ENCODE measurements at places on chromosomes 12 and 14. TPM values are rescaled to one million over a fixed set of nuclear protein-coding genes. Genes with fewer than 3 reads are reported as not detected.

- H3K4me3 ChIP-seq: no peak overlapping the region
- DNase-seq: no peak
- no peaks in the 10 kb centered on the region for H3K36me3 ChIP-seq
- H3K27me3 ChIP-seq: no peaks in the 10 kb centered on the region
- no peak overlapping the region for H3K27ac ChIP-seq
Measured at GRCh38 chr12:106194351-106194750, 53.5 kb downstream of the CKAP4 start.

USP15 gene
- 20.7 TPM for total RNA-seq

DNA sequence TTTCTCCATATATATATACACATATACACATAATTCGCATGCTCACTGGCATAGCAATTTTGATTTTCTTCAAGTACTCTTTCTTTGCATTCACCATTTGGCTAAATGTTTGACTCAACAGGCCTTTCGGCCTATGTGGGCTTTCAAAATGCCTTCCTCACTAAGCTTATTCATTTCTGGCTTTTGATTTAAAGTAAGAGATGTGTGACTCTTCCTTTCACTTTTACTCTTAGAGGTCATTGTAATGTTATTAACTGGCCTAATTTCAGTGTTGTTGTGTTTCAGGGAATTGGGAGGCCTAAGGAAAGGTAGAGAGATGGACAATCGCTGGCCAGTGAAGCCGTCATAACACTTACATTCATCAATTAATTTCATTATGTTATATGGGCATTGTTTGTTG, 14.5 kb upstream of the KLRD1 start:
- H3K4me1 ChIP-seq: no peaks in the 10 kb centered on the region
- H3K27me3 ChIP-seq: no peaks in the 10 kb centered on the region
- H3K4me3 ChIP-seq: no peak overlapping the region
- DNase-seq: no peak

ST8SIA1 gene
- total RNA-seq: not detected

- peak; percentile 39 for DNase-seq
- H3K4me3 ChIP-seq: no peak overlapping the region
- H3K27me3 ChIP-seq: no peaks in the 10 kb centered on the region
- H3K27ac ChIP-seq: no peak overlapping the region
Measured at GRCh38 chr12:124617615-124618014, 50.2 kb upstream of the NCOR2 start.

LRRK2 gene
- 11.2 TPM for total RNA-seq

DNA sequence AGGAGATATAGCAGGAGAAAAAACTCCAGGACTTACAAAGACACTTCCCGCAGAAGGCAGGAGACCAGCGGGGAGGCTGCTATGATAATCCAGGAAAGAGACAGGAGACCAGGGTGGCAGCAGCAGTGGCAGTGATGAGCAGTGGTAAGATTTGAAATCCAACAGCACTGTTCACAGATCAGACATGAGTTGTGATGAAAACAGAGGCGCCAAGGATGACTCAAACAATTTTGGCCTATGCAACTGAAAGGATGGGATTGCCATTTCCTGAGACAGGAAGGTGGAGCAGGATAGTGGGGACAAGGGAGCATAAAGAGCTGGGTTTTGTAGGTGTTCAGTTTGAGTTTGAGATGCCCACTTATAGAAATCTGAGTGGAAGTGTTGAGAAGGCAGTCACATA, 108.6 kb upstream of the DYRK2 start:
- no peak overlapping the region for H3K4me3 ChIP-seq
- no peak for DNase-seq
- no peak overlapping the region for H3K27ac ChIP-seq
- H3K27me3 ChIP-seq: no peaks in the 10 kb centered on the region

DNA sequence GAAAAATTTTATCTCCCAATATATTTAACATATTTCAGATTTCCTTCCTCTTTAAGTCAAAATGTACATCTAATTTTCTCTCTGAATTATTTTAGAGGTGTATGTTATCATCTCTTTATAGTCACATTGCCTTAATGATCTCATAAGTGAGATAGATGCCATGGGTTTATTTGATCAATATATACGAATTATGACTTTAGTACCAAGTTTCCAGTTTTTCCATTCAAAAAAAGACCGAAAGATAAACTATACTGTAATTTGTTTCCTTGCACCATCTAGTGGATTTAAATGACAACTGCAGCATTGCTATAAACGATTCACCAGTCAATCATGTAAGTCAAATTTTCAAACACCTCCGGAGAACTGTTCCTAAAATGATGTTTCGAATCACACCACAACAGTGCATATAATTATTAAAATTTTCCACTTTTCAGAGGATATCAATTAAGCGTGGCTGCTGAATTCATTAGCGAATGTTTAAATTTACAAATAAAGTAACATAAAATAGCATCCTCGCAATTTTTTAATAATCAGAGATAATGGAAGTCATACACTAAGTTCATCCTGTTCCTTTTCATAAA, 419 bp upstream of the ATXN7L3B start:
- no peak for DNase-seq
- H3K27me3 ChIP-seq: no peaks in the 10 kb centered on the region
- no peaks in the 10 kb centered on the region for H3K36me3 ChIP-seq
- H3K27ac ChIP-seq: peak overlapping the region; percentile 97

GRCh38 chr12:56565510-56566101, 44.0 kb downstream of the RBMS2 start:
- no peaks in the 10 kb centered on the region for H3K36me3 ChIP-seq
- no peaks in the 10 kb centered on the region for H3K4me1 ChIP-seq
- DNase-seq: peak; percentile 8
- H3K4me3 ChIP-seq: no peak overlapping the region

KRT73 gene
- not detected for total RNA-seq

DNA sequence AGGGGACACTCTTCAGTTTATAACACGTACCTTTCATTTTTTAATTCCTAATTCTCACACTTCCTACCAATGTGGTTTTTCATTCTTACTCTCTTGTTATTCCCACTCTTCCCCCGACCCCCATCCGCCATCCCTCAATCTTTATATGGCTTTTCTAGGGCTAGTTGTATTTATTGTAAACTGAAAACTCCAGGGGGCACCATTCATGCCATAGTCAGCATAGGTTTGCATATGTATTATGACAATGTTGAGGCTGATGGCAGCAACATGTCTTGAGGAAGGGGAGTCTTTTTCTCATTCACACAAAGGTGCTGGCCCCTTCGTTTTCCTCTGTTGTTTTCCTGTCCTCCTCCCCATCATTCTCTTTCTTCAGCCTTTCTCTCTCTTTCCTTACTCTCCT, 27.7 kb upstream of the LTA4H start:
- no peak for DNase-seq
- no peaks in the 10 kb centered on the region for H3K4me1 ChIP-seq
- no peak overlapping the region for H3K27ac ChIP-seq
- no peak overlapping the region for H3K4me3 ChIP-seq

- no peak overlapping the region for H3K4me3 ChIP-seq
- no peaks in the 10 kb centered on the region for H3K36me3 ChIP-seq
- DNase-seq: no peak
Measured at GRCh38 chr12:131734336-131735152, 23.7 kb downstream of the SFSWAP start.

- no peak overlapping the region for H3K27ac ChIP-seq
- H3K36me3 ChIP-seq: no peaks in the 10 kb centered on the region
- H3K4me3 ChIP-seq: no peak overlapping the region
- H3K4me1 ChIP-seq: no peaks in the 10 kb centered on the region
Measured at GRCh38 chr12:16857456-16857923, 251.5 kb upstream of the LMO3 start.

GRCh38 chr14:104293231-104293841, 154.9 kb downstream of the KIF26A start:
- H3K36me3 ChIP-seq: no peaks in the 10 kb centered on the region
- no peak overlapping the region for H3K4me3 ChIP-seq
- peaks cover 15% of the 10 kb centered on the region for H3K4me1 ChIP-seq
- H3K27me3 ChIP-seq: no peaks in the 10 kb centered on the region

FGF6 gene
- total RNA-seq: not detected

GRCh38 chr12:55619354-55620138, 17.1 kb upstream of the OR10P1 start:
- no peaks in the 10 kb centered on the region for H3K27me3 ChIP-seq
- H3K4me1 ChIP-seq: peaks cover 6% of the 10 kb centered on the region
- no peak overlapping the region for H3K27ac ChIP-seq
- no peak for DNase-seq
- H3K4me3 ChIP-seq: no peak overlapping the region

All from pancreas (tissue), 10 donors.